ENCODE measurements at places on chromosomes 5 and 9.

DNA sequence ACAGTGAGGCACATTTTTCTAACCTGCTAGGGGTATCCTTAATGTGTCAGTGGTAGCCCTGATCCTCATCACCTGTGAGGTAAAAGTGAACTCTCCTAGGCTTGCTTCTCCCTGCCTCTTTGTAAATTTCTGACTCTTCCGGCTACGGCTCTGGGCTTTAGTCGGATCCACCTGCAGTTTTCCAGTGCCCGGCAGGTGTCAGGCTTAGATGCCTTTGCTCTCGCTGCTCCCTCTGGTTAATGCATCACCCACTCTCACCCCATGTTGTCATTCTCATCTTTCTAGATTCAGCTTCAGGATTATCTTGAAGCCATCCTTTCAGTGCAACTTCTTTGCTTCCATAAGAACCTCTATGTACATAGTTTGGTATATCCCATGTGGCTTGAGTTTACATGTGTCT is 3.6 kb downstream of the CEP78 start:
- DNase-seq = no peak

DNA sequence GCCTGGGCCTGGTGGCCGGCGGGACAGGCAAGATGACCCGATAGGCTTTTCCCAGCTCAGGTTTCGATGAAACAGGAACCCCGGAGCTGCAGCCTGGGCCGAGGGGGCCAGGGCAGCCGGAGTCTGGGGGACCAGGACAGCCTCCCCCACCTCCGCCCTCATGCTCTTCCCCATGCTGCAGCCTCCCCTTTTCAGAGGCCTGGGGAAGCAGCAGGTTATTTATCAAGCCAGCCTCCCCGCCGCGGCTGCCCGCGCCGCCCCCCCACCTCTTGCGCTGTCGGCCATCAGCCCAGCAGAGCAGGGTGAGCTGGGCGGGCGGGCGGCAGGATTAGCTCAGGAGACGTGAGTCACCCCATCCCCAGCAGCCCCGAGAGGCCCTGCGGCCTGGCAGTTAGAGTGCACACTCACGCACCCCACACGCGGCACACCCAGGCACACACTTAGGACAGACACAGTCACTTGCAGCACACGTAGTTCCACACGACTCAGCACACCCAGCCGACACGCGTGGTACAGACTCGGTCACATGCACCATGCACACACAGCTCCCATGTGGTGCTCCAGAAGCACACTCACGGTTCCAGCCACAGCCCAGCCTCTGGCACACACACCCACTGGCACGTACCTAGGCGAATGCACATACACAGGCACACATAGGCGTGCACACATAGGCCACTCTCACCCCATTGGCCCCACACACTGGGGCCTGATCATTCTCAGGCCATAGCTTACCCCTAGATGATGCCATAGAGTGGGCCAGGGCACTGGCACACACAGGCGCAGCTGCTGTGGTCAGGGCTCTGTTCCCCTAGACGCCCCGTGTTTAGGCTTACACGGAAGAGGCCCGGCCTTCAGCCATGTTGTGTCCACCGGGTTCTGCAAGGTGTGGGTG is 13.0 kb downstream of the CXXC5 start:
- DNase-seq = peak; percentile 51

- no peak for DNase-seq
Measured at GRCh38 chr5:15366676-15367391, 133.1 kb upstream of the FBXL7 start.

DNA sequence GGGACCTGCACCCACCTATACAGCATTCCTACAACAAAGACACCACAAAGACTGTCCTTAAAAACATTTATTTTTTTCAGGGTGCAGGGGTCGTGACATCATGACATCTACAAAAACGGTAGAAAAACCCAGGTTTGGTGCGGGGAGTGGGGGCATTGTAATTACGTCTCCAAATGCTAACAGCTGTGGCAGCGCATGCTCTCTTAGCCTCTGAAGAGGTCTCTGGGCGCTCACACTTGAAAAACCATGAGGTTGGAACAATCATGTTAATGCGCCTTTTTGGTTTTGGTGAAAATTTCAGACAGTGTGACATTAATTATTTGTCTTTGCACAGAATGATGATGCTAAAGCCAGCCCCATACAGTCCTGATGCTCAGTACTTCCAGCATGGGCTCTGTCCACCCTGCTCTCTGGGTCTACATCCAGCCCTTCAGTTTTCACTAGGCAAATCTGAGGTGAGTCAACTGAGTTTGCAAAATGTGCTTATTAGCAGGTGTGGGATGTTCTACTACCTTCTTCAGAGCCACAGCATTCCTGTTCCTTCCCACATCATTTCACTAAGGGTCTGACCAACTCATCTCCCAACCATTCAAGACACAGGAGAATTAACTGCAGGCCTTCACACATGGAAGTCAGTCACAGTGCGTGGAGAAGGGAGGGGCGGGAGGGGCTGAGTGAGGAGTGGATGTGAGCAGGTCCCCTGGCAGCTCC is 14.1 kb downstream of the ALDH1B1 start:
- no peak for DNase-seq

DNA sequence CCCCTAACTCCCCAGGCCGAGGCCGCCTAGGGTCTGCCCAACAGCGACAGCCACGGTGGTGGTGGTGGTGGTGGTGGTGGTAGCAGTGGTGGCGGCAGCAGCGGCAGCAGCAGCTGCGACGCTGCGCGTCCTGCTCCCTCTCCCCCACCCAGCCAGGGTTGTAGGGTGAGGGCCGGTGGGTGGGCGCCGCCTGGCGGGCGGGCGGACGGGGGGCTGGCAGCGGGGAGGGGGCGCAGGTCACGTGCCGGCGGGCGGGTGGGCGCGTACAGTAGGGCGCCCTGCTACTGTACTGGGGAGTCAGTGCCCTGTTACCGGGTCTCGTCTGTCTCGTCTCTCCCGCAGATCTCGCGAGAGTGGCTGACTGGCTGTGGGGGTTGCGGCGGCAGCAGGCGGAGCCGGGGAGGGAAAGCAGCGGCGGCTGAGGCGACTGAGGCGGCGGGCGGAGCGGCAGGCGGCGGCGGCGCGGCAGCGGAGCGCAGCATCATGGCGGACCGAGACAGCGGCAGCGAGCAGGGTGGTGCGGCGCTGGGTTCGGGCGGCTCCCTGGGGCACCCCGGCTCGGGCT is at the start of gene PURA:
TSS of gene PURA (plus strand) at position 411 of the 565 bp plus-strand sequence. CDS start at position 484, 73 bp downstream.
- DNase-seq = peak; percentile 98

GRCh38 chr9:86795823-86796553 is 151.3 kb downstream of the GAS1 start:
- no peak for DNase-seq

- DNase-seq = no peak
Measured at GRCh38 chr5:33774341-33774740, 117.4 kb downstream of the ADAMTS12 start.

DNA sequence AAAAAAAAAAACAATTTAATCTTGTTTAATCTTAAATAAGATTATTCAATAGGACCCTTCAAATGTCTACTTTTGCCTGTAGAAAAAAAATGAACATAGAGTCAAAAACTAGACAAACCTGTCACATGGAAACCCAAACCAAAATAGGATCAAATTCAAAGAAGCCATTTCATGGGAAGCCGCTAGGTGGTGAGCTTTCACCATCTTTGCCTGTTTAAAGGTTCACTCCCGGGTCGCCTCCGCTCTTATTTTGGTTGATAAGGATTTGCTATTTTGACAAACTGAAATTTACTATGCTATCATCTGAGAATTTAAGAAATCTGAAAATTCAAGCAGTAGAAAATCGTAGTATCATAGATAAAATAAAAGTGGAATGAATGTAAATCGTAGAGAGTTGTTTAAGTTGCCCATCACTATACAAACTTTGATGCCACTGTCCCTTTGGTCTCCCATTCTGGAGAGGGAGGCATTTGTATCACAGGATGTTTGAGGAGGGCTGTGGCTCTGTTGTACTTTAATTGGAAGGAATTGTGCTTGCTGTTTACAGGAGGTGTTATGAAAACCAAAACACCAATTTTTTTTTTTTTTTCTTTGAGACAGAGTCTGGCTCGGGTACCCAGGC is 43.5 kb upstream of the DNAH5 start:
- no peak for DNase-seq

GRCh38 chr5:107204413-107204812 is 466.3 kb downstream of the EFNA5 start:
- no peak for DNase-seq

GRCh38 chr5:122673343-122673742 is 101.5 kb upstream of the SNX2 start:
- no peak for DNase-seq

DNA sequence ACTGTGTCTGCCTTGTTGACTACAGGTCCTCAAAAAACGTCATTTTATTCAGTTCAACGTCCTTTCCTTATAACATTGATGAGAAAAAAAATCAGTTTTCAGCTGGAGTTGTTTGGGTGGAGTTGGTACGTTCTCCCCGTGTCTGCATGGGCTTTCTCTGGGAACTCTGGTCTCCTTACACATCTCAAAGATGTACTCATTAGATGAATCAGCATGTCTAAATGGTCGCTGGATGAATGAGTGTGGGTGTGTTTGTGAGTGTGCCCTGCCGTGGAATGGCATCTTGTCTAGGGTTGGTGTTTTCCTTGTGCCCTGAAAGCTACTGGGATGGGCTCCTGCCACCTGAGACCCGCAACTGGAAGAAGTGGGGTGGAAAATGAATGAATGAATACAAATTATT is 30.1 kb downstream of the EGR1 start:
- DNase-seq = no peak

GRCh38 chr5:169576181-169576598 is 7.4 kb upstream of the SPDL1 start:
- DNase-seq = no peak

DNA sequence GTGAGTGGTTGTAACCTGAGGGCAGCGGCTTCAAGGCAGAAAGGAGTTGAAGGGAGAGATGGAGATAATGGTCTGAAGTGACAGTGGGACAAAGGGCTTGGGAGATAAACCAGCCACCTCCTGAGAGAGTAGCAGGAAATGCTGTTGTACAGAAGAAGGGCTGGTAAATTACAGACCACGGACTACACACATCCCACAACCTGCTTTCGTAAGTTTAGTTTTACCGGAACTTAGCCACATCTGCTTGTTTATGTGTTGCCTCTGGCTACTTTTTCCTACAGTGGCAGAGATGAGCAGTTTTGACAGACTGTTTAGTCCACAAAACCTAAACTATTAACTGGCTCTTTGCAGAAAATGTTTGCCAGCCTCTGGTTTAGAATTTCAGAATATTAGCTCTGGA is 269.5 kb downstream of the ARHGEF28 start:
- no peak for DNase-seq

- DNase-seq = no peak
Measured at GRCh38 chr9:116565986-116566385, 121.1 kb upstream of the TRIM32 start.

DNA sequence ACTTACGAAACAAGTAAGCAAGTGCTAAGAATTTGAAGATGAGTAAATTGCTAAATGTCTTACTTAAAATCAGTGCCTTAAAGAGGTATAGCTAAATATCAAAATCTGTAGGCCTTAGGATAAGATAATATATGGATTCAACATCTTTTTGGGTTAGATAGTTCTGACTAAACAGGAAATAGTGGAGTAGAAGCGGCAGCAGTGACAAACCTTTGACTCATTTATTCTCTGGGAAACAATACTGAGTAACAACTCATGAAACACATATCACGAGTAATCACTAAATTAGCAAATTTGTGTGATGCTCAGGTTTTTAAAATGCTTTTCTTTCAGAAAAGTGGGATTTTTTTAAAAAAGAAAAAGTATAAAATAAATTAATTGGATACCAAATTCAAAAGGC is 762.1 kb upstream of the TYRP1 start:
- DNase-seq = no peak

DNA sequence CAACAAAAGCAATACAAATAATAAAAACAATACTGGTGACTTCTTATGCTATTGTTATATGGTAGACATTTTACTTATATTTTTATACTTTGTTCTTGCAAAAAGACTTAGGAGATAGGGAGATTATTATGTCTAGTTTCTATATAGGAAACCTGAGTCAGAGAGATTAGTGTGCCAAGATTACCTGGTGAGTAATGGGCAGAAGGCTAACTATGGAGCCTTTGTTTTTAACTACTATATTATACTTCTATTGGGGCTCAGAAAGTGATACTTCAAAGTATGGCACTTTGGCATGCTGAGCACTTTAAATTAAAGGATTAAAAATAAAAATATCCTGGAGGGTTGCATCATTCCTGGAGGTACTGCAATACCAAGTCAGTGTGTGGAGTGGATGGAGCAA is 117.5 kb upstream of the CLINT1 start:
- no peak for DNase-seq

GRCh38 chr5:163561339-163561738 is 55.9 kb downstream of the MAT2B start:
- DNase-seq = no peak

GRCh38 chr9:119334745-119335144 is 34.5 kb downstream of the BRINP1 start:
- no peak for DNase-seq

DNA sequence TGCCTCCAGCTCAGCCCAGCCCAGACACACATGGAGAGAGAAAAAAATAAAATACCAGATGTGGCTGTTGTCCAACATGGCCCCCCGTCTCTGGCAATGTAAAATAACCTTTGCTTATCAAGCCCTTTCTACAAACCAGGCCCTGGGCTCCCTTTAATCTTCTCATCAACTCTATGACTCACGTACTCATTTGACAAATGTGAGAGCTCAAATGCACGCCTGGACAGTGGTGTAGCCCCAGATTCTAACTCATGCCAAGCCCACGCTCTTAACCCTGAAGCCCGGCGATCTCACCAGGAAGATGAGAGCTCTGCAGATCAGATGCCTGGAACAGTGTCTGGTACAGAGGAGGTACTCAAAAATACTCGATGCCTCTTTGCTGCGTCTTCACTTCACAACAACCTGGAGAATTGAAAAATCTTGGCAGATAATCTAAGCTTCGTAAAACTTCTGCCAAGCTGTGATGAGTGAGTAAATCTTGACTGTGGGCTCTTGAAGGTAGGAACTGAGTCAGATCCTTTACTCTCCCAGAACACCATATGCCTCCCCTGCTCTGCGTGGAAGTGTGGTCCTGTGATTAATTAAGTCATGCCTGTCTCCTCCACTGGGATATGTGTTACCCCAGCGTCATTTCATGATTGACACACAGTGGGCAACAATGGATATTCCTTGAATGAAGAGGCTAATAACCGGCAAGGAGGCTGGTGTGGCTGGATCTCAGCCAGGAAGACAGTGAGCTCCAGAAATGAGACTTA is 102.0 kb upstream of the FSTL4 start:
- DNase-seq = no peak

DNA sequence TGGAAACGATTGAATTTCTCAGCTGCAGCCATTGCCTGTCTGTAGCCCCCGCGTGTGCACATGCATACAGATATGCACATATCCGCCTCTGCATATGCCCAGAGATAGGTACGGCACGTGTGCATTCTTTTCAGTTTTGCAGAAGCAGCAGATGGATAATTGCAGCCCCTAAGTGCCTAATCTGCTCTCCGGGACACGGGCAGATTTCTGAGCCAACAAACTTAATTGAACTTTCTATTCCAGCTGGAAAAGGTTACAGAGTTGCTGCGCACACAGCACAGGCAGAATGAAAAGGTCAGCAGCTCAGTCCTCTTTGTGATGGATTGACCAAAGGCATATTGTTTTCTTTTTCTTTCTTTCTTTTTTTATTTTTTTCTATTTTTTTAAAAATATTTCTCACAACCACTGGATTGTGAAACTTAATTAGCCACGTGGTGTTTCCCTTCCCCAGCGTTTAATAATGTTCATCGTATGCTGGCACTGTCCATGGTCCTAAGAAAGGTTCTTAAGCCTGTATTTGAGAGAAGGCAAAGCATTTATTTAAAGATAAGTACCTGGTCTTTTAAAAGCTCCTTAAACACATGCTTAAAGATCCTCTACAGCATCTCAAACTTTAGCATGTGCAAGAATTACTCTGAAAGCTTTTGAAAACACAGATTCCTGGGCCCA is 270.2 kb upstream of the BRINP1 start:
- no peak for DNase-seq

Data from CD8-positive, alpha-beta T cell (primary cell).